Posterior vena cava (tissue), 2 donors: ENCODE measurements at places on chromosomes 6 and 20.

GRCh38 chr20:5364136-5364821, 47.5 kb upstream of the PROKR2 start:
- no peak for DNase-seq

DNA sequence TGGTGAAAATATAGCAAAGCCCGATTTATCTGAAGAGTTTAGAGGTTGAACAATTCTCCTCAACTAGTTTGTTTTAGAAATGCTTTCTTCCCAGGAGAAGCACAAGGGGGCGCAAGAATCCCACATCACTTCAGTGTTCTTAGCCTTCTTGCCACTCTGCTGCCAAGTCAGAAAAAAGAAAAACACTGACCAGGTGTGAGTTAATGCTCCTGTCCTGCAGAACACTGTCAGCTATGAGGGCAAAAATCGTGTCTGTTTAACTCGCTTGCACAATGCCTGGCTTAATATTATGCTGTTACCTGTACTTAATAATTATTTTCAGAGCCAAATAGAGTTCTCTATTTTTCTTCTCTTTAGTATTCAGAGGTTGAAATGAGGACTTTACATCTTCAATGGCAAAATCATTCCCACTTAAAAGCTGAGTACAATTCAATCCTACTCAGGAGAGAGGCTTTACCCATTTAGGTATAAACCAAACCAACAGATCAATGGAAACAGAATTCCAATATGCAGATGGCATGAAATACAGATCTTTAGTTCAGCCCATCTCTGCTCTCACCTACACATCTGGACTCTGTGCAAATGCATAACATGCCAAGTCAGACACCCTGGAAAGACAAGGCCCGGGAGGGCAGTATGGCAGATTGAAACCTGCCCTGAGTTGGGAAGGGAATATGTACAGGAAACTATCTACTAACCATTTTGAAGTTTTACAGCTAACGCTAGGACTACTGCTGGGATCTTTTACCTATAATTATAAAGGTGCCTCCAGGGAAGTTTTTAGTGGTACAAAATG, 71.4 kb upstream of the TULP1 start:
- DNase-seq = no peak

GRCh38 chr6:122669418-122669817, 59.2 kb downstream of the PKIB start:
- DNase-seq = no peak

DNA sequence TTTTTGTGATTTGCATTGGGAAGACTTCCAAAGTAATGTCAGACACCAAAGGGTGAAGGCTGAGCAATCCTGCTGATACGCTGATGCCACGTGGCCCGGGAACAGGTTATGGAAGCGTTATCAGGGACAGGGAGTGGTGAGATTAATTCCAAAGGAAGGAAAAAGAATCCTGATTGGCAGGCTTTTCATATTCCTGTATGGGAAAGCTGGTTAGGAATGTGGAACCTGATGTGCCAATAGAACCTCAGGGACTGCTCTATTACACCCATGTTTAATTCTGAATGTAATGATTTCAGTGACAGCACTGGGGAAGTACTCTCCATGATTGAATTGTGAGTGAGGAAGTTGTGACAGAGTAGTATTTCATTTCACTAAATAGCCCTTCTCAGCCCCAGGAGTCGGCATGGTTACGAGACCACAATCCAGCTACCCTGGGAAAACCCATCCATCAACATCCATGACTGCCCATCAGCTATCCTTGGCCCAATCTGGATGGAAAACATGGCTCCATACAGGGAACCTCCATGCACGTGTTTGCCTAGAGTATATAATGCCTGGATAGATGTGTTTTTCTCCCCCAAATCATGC, 49.4 kb downstream of the F13A1 start:
- DNase-seq = no peak

GRCh38 chr6:154154389-154154967, 115.4 kb downstream of the OPRM1 start:
- no peak for DNase-seq

DNA sequence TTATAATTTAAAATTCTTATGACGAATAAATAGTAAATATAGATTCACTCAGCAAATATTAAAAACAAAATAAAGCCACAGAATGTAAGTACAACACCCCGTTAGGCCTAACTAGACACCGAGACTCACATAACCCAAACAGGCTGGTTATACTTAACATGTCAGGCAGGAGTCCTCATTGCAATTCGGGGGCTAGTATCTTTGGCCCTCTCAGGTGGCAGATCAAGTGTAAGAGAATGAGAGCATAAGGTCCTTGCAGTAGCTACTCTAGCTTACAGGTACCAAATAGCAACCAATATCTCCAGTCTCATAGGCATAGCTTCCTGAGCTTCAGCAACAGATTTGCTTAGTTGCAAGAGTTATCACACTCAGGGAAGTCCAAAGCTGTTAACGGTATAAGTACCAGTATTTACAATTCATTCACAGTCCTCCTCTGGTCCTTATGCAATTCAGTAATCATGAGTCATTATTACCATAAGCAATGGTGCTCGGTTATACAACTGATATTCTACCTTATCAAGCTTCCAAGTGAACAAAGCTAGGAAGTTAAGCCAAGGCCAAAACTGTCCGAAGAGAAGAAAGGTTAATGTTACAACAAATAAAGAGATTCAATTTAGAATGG, 20.1 kb downstream of the REV3L start:
- DNase-seq = no peak

GRCh38 chr6:147158881-147159280, 45.3 kb upstream of the STXBP5 start:
- DNase-seq = no peak

GRCh38 chr6:20483887-20484497, 50.3 kb upstream of the CDKAL1 start:
- DNase-seq = no peak

DNA sequence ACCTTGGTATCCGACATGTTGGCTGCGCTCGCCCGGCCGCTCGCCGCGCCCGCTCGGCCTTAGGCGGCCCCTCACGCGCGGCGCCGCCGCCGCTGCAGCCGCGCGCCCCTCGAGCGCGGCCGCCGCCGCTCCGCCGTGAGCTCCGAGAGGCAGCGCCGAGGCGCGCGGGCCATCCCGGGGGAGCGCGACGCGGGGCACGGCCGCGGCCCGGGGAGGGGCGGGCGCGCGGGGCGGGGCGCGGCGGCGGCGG, at the start of gene KIF13A:
Gene KIF13A, minus strand, starts transcription at position 189 of the 250 bp plus-strand sequence. Its CDS starts 172 bp downstream, at position 17.
- no peak for DNase-seq

DNA sequence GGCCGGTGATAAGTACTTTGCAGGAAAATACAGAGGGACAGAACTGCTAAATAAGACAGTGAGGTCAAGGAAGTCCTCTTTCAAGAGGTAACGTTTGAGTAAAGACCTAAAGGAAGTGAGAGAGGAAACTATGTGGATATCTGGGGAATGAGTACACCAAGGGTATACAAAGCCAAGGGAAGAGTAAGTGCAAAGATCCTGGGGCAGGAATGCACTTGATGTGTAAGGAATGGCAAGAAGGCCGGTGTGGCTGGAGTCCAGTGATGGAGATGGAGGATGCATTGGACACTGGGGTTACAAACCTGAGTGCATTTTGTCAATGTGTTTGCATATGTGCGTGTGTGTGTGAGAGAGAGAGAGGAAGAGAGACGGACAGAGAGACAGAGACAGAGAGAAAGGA, 32.1 kb upstream of the TGM2 start:
- DNase-seq = no peak

DNA sequence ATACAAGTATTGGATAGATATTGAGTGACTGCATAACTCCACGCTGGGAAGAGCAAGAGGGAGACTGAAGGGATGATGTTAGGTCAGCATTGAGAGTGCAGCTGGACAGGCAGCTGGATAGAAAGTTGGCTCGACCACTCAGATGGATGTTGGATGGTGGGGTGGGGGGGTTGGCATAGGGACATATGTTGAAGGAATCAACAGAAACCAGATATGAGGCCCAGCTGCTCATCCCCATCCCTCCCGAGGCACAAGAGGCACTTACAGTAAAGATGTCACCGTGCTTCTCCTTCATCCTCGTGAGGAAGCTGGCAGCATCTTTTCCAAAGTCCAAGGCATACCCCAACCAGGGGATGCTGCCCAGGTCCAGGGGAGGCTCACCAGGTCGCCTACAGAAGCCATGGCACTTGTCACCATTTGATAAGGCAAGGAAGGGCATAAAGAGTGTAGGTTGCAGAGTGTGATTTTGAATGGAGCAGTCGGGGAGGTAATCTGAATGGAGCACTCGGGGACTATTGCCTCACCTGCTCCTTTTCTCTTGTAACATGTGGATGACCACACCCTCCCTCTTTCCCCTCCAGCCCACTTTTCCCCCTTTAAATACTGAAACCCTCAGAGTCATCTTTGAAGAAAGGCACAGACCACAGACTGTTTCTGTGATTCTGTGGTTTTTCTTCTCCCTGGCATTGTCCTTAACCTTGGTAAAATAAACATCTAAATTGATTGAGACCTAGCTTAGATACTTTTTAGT, 18.0 kb downstream of the PTGIS start:
- DNase-seq = no peak

DNA sequence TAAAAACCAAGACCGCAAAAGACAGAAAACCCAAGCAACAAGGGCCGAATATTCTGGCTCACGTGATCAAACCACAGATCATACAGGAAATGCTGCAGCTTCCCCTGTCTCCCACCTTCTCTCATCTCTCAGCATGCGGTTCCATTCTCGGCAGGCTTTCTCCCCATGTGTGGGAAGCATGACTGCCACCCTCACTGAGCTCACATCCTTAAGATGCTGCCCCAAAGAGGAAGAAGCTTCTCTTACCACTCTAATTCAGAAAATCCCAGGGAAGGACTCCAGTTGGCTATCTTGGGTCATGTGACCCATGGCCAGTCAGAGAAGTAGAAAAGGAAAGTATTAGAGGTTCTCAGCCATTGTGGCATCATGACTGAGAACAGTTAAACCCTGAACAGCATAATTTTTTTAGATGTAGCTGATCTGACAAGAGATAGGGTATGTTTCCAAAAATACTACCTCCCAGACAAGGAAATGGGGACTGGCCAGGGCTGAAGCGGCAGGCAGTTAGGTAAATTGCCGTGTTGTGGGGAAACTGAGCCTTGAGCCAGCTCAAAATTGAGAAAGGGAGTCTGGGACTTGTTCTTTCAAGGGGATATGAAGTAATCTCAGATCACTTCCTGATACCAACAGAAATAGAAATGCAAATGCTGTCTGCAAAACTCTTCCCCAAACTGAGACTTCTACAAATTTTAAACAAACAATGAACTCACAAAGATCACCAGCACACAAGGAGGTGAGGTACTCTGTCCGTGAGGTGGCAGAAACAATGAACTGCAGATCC, 37.1 kb upstream of the GRM4 start:
- DNase-seq = peak; percentile 49

GRCh38 chr20:6940048-6940447, 172.6 kb downstream of the BMP2 start:
- DNase-seq = no peak
